ENCODE measurements at places on chromosomes 2 and 18. TPM values are rescaled to one million over a fixed set of nuclear protein-coding genes. Genes with fewer than 3 reads are reported as not detected.

DNA sequence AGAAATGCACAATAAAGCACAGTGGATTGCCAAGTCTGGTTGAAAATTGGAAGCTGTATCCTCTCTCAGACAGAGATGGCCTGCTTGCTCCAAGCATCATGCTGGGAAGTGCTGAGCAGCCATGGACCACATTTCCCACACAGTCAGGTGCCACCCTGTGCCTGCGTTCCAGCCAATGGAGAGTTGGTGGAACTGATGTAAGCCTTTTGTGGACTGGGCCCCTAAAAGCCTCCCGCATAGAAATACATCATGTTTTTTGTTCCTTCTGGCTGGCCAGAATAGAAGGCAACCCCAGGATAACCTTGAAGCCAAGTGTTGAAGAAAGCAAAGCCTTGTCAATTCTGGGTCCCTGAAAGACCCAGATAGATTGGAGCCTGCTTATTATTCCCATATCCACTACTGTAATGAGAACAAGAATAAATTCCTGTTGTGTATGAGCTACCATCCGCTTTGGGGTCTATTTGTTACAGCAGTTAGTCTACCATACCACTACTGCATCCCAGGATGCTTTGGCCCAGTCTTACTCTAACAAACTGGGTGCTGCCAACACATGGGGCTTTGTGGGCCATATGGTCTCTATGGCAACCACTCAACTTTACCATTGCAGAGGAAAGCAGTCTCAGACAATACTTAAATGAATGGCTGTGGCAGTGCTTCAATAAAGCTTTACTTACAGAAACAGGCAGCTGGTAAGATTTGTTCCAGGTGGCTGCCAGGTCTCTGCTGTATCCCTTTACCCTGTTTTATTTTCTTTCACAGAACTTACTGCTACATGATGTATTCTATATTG is 65.4 kb downstream of the POLE4 start:
- no peak for DNase-seq

DNA sequence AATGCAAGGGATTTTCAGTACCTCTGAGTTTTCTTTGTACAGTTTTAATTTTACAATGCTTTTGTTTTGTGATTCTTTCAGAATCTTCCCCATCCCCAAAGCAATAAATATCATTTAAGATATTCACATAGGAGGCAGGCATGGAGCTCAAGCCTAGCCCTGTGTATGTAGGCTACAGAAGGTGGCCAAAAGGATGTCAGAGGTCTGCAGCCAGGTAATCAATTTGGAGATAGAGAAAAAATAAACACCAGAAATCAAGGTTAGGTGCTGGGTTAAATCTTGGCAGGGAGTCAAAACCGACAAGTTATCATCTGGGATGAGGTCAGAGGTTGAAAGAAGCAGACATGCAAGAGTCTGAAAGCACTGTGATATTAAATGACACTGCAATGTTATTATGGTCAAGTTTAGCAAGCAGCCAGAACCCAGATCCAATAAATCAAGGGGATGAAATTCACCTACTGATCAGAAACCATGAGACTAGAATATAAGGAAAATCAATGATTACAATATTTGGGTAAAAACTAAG is 45.1 kb upstream of the LRP1B start:
- DNase-seq: no peak

DNA sequence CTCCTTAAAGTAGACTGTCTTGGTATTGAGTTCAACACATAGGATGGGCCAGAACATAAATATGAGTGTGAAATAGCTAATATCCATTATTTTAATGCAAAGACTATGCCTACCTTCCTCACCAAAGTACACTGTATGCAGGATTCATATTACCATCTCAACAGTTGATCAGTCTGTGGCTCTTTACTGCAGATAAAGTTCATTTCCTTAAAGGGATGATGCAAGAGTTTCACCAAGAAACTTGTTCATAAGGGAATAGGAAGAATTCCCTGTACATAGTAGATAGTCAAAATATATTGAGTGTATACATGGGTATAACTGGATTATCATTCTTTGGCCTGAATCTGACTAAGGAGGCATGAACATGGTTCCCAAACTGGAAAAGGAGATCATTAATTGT is 35.0 kb downstream of the MARS2 start:
- DNase-seq: no peak

- DNase-seq: peak; percentile 95
Measured at GRCh38 chr2:215435870-215436704, at the start of gene FN1. Gene FN1, minus strand, starts transcription at chr2:215436068. Its CDS starts 266 bp downstream, at chr2:215435802.

DNA sequence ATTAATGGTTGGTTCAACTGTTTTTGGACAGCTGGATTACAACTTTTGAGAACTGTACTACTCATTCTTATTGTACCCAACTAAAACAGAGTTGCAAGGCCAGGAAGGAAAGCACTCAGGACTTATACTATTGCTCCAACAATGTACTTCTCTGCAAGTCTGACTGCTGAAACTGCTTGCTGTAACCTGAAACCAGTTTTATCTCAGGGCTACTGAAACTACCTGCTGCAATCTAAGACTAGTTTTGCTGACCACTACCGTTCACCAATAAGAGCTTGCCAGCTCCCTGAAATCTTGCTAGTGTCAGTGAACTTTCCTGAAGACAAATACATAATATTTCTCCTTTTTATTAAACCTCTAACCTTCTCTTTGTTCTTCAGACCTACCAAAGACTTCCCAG is 157.3 kb downstream of the CDCA7 start:
- no peak for DNase-seq

DNA sequence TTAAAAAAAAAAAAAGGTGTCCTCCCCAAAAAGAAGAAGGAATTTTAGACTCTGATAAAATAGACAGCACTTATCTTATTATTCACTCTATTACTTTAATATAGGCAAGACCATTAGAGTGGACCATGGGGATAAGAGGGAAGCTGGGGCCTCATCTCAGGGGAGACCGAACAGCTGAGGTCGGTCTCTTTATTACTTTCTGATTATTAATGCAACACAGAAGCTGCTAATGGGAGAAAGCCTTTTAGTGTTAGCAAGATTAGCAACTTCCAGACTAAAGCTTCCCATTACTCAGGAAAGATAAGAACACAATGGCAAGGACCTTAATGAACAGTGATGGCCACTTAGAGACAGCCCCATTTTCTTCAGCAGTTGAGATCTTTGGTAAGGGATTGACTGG is 135.5 kb downstream of the TMEFF2 start:
- DNase-seq: no peak

- no peak for DNase-seq
Measured at GRCh38 chr2:157760949-157761348, 115.2 kb downstream of the ACVR1 start.

DNA sequence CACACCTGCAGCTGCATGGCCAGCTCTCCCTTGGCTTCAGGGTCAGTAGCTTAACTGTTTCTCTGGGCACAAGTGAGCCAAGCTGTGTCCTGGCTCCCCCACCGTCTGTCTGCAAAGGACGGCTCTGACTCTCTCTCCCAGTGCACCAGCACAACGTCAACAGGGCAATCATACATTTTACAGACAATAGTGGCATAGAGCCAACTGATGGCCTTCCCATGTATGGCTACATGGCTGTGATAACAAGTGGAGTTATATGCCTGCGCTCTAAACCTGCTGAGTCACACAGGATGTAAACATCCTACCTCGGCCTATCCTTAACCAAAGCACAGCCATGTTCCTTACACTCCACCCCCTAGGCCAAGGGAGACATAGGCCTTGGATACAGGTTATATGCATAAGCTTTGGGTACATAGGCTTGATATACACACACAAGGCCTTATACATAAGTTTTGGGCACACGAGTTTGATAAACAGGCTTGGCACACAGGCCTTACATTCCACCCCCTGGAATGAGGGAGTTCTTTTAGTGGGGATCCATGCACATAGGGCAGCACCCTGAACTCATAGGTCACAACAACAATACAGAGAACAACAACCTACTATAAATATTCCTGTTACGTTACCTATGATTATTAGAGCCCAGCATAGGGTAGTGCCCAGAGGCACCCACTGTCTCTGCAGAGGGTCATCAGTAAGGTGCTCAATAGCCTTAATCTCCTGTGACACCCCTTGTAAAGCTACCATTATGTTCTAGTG is 17.7 kb downstream of the PHOSPHO2 start:
- no peak for DNase-seq

DNA sequence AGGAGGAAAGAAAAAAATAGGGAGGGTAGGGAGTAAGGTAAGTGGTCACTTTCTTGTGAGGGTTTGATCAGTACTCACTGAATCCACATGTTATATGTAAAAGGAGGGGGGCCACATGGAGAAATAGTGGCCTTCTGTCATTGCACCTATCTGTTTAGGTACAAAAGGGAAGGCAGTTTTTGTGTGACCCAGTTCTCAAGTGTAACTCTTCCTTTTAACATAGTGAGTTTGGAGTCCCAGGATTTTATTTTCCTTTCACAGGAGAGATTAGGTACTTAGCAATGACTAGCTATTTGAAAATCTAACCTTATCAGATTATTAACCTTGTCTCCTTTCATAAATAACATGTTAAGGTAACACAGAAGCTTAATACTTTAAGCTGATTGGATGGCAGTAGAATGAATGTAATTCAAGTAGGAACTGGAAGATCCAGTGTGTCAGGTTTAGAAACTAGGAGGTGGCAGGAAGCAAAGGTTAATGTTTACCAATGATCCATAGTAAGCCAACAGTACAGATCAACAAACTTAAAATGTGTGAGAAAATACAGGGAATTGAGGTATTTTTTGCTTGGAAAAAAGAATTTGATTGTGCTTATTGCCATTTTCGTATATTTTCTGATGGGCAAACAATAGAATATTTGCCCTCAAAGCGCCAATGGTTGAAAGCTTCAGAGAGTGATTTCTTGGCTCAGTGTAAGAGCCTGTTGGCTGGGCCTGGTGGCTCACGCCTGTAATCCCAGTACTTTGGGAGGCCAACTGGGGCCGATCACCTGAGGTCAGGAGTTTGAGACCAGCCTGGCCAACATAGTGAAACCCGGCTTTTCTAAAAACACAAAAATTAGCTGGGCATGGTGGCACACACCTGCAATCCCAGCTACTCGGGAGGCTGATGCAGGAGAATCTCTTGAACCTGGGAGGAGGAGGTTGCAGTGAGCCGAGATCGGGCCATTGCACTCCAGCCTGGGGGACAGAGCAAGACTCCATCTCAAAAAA is 11.3 kb downstream of the HNMT start:
- DNase-seq: no peak

- no peak for DNase-seq
Measured at GRCh38 chr2:58698620-58699019, 457.5 kb upstream of the FANCL start.

- no peak for DNase-seq
Measured at GRCh38 chr2:239275847-239276831, 124.7 kb downstream of the HDAC4 start.

GRCh38 chr18:58279504-58280175 is 235.6 kb downstream of the NEDD4L start:
- no peak for DNase-seq

DNA sequence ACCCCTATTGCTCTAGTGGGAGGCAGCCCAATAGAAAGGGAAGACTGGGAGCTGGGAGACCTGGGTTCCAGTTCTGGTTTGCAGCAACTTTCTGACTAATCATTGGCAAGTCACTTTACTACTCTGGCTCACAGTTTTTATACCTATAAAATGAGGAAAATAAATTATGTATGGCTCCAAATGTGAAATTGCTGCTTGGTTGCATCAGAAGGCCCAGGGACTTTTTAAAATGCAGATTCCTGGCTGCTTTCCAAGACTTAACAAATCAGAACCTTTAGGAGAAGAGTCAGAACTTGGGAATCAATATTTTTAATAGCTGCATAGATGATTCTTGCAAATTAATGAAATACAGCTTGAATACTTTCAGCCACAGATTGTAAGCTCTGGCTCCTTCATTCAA is 943.9 kb downstream of the EPHA4 start:
- DNase-seq: no peak

- no peak for DNase-seq
Measured at GRCh38 chr18:39225373-39225772, 1659.8 kb upstream of the CELF4 start.

- peak; percentile 42 for DNase-seq
Measured at GRCh38 chr2:26696351-26696816, 3.9 kb downstream of the KCNK3 start.

DNA sequence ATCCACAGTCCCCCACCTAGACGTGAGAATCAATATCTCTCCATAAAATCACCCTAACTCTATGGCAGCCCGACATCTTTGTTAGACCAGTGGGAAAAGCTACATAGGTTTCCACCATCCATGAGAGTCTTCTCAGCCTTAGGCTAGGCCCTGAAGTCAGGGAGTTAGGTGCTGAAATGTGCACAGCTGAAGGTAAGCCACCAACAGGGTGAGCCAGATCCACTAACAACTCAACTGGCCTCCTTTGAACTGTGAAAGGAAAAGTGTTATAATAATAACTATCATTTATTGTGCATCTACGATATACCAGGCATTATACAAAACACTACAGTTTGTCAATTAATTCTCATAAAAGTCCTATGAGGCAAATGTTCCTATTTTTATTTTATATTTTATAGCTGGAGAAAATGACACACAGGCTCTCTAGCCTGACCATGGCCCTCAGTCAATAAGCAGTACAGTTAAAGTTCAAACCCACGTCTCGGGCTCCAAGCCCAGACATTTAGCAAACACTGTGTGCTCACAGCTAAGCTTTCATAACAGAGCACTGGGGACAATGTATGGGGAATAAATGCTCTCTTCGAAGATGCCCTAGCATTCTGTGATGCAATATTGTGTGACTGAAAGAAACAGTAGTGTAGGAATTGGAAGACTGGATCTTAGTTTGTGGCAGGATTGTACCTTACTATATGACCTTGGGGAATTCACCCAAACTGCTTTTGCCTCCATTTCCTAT is 11.2 kb upstream of the CYP27C1 start:
- DNase-seq: no peak

STAT4 gene
- polyA plus RNA-seq: 1.3 TPM

ST8SIA5 gene
- polyA plus RNA-seq: not detected

LRP2 gene
- not detected for polyA plus RNA-seq

HRH4 gene
- polyA plus RNA-seq: 0.01 TPM

KIF3C gene
- polyA plus RNA-seq: 9.5 TPM

TEX44 gene
- polyA plus RNA-seq: not detected

MAP3K19 gene
- polyA plus RNA-seq: not detected
